ENCODE measurements at places on chromosomes 6 and 20. TPM values are rescaled to one million over a fixed set of nuclear protein-coding genes. Genes with fewer than 3 reads are reported as not detected.

The MICB gene
- 58.5 TPM for total RNA-seq

The SLX4IP gene
- 6.1 TPM for total RNA-seq

The HLA-DQB1 gene
- total RNA-seq, result 27.5 TPM

The BACH2 gene
- total RNA-seq, result 25.5 TPM

The TP53INP2 gene
- 2.5 TPM for total RNA-seq

The MRAP2 gene
- total RNA-seq, result not detected

The NKX2-4 gene
- total RNA-seq, result not detected

The CST2 gene
- not detected for total RNA-seq

The MRPL14 gene
- 53.9 TPM for total RNA-seq

The C6orf163 gene
- 4.0 TPM for total RNA-seq

The OXT gene
- 0.61 TPM for total RNA-seq

The SLC22A7 gene
- total RNA-seq, result not detected

The NFATC2 gene
- total RNA-seq, result 87.5 TPM

The ANKRD6 gene
- total RNA-seq, result 3.8 TPM

The SLC22A2 gene
- not detected for total RNA-seq

The ZBTB9 gene
- total RNA-seq, result 12.1 TPM

The FUT9 gene
- total RNA-seq, result not detected

The RAD21L1 gene
- not detected for total RNA-seq

The B3GALT4 gene
- 19.7 TPM for total RNA-seq

The CLPSL1 gene
- total RNA-seq, result not detected

The DSP gene
- total RNA-seq, result not detected

The VPS52 gene
- total RNA-seq, result 64.0 TPM

The OR2H2 gene
- total RNA-seq, result not detected

The SLC35D3 gene
- not detected for total RNA-seq

The STMND1 gene
- not detected for total RNA-seq

The VWA7 gene
- 6.0 TPM for total RNA-seq
